A549 treated with RU486 at 1 μM for 4 hours (cell line): ENCODE measurements at places on chromosomes 5 and 9. TPM values are rescaled to one million over a fixed set of nuclear protein-coding genes. Genes with fewer than 3 reads are reported as not detected.

PCDHB13 gene
- 0.06 to 0.12 TPM (median 0.09 TPM) in 5 replicates for total RNA-seq

TMEM171 gene
- total RNA-seq: 3.6 to 7.2 TPM (median 6.3 TPM) in 5 replicates

TMOD1 gene
- 2.3 to 3.3 TPM (median 2.6 TPM) in 5 replicates for total RNA-seq

NRARP gene
- total RNA-seq: 3.9 to 9.5 TPM (median 7.7 TPM) in 5 replicates

ZNF454 gene
- not detected in 5 replicates for total RNA-seq

C9orf50 gene
- total RNA-seq: 0.14 TPM in 1 of 5 replicates, not detected in the others

INIP gene
- 15.4 to 21.8 TPM (median 17.2 TPM) in 5 replicates for total RNA-seq
